ENCODE measurements at places on chromosomes 5 and 9. TPM values are rescaled to one million over a fixed set of nuclear protein-coding genes. Genes with fewer than 3 reads are reported as not detected.

PTCH1 gene
- total RNA-seq = 28.9 TPM

STKLD1 gene
- 1.6 TPM for total RNA-seq

TPM2 gene
- 32.4 TPM for total RNA-seq

MEIKIN gene
- 0.74 TPM for total RNA-seq

OTP gene
- total RNA-seq = not detected

MELK gene
- total RNA-seq = 40.2 TPM

NR6A1 gene
- 0.78 TPM for total RNA-seq

SLC24A2 gene
- not detected for total RNA-seq

ATP6V0E1 gene
- total RNA-seq = 119 TPM

FABP6 gene
- not detected for total RNA-seq

BNC2 gene
- total RNA-seq = not detected

LCN15 gene
- not detected for total RNA-seq

DNAI1 gene
- total RNA-seq = not detected

TAF11L13 gene
- not detected for total RNA-seq

GHR gene
- total RNA-seq = not detected

NOTCH1 gene
- total RNA-seq = 49.7 TPM

DNM1 gene
- 0.79 TPM for total RNA-seq

SH3TC2 gene
- total RNA-seq = not detected

GLRA1 gene
- total RNA-seq = not detected

RAPGEF6 gene
- total RNA-seq = 186 TPM

EQTN gene
- total RNA-seq = not detected

REEP2 gene
- total RNA-seq = 1.2 TPM
